ENCODE measurements at places on chromosomes 3 and 15.
A peak's percentile ranks its signal among the peaks of the same experiment; 100 is the strongest.

DNA sequence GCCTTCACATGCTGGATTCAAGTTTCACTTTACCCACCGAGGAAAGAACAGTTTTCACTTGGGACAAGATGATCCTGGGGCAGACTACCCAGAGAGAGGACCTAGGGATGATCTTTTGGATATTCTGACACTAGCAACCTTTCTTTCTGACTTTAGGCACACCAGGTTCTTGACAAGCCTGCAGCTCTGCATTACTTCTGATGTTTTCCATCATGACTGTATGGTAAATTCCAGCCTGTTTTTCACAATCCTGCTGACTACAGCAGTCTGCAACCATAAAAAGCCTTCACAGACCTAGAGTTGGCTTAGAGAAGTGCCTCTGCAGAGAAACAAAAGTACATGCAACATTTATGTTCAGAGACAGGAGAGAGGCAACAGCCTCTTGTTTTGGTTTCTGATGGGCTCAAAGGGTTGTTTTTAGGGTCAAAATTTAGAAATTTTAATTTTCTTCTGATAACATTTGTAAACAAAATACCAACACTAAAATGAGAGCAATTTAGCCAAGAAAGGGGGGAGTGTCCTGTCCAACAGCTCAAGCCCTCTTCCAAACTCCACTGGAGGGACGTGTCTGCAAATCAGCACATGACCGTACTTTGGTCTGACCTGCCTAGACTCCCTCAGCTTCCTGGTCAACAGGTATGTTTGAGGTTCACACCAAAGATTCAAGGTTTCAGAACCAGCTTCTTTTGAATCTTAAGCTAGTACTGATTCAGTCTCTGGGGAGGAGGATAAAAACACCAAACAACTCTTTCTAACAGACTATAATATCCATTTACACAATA is 799 bp downstream of the ABI3BP start:
- DNase-seq, result peak; percentile 77

- no peak for DNase-seq
Measured at GRCh38 chr3:110413266-110413665, 658.4 kb upstream of the NECTIN3 start.

GRCh38 chr15:64423970-64424369 is 36.3 kb downstream of the TRIP4 start:
- no peak for DNase-seq

GRCh38 chr15:70870051-70870450 is 16.1 kb upstream of the LARP6 start:
- DNase-seq, result peak; percentile 83

DNA sequence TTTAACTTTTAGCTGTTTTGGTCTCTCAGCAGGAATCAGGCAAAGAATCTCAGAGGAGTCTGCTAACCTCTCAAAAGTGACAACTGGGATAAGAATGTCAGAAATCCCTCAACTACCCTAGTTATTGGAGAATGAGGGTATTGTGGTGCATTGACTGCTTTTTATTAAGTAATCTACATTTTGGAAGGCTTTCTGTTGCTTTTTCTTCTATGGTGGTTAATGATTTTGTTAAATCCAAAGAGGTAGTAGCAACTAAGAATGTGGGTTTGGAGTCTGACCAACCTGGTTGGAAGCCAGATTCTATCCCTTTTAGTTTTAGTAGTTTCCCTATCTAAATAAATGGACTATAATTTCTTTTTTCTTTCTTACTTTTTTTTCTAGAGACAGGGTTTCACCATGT is 94.7 kb upstream of the RNF7 start:
- peak; percentile 18 for DNase-seq

GRCh38 chr3:153980252-153980590 is 141.0 kb upstream of the ARHGEF26 start:
- DNase-seq, result no peak

DNA sequence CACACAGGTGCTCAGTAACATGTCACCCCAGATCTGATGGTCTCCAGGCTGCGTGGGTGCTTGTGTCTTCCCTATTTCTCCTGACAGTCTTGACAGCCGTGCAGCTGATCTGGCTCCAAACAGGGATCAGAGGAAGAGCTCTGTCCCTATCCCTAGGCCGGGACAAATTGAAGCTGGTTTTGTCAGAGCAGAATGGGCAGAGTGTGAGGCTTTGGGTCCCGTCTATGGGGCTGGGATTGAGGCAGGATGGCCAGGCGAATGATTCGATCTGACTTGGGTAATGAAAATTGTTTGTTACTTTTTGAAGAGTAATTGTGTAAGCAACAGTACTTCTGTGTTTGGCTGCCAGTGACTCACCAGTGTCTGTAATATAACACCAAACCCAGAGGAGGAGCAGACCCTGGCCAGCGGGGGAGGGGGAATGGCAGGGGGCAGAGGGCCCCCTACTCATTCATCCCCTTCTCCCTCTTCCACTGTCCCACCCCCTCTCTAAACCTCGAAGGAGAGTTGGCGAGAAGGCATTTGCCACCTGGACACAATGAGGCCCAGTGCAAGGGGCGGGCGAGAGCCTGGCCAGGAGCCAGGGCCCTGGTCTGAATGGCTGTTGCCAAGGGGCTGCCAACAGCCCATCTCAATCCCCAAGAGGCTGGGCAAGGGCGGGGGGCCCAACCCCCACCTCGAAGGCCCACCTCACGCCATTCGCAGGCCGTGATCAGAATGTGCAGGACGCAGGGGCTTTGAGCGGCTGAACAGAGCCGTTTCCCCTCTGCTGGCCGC is 4.9 kb upstream of the MAGEF1 start:
- DNase-seq, result peak; percentile 69

DNA sequence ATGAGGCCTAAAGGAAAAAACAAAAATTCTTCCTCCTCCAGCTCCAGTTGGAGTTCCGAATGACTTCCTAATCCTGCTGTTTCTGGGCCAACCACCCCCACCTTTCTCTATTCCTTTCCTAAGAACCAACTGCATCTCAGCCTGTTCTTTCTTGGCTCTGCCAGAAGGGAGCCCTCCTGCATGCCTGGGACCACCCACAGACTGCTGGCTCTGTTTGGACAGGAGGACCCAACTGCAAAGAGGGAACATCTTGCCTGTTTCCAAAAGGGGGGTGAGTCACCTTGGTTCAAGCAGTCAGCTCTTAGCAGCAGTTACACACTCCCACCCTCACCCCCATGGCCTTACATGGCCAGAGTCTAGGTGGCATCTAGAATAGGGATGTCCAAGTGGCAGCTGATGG is 116.0 kb upstream of the PRICKLE2 start:
- DNase-seq, result peak; percentile 82

GRCh38 chr15:74529921-74530320 is 11.1 kb upstream of the ARID3B start:
- peak; percentile 91 for DNase-seq

DNA sequence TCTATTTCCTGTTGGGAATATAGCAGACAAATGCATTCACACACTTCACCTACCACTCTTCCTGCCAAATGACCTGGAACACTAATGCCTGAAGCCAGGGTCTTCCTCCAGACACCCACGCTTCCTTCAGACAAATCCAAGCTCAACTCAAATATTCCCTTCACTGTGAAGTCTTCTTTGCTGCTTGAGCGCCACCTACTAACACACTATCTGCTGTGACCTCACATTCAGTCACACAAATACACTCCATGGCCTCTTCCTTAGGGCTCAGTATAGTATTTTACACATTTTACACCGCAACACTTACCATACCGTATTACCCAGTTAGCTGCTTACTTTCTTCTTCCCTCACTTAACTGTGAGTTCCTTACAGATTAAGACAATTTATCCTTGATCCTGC is 149.4 kb downstream of the SHOX2 start:
- DNase-seq, result no peak

DNA sequence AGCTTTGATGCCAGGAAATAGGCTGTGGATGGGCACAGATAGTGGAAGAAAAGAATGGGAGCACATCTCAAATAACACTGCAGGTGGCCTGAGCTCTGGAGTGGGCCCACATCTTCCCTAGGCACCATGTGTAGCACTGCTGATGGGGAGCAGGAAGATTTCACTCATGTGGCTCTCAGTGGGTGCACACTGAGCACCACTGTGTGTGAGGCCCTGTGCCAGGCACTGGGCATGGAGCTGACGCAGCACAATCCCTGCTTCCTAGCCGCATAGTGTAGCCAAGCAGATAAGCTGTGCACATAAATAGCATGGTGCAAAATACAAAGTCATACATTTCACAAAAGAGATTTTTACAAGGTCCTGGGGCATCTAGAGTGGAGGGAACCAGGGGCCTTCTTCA is 101.6 kb downstream of the MOBP start:
- no peak for DNase-seq

DNA sequence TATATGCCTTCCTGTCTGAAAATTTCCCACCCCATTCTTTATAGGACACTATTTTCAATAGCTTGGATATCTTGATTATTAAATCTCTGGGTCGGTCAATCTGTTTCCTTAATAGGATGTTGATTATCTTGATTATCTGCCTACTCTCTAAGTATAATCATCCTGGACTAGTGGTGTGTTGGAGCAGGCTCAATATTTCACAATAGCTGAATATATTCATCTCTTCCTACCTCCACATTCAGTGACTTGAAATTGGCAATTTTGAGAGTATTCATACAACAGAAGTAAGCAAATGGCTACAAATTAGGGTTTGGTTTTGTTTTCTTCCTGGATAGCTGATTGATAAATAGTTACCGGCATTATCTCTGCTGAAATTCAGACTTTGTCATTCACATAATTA is 1162.6 kb downstream of the ROBO1 start:
- peak; percentile 14 for DNase-seq

- DNase-seq, result no peak
Measured at GRCh38 chr15:56957812-56958406, 39.5 kb downstream of the TCF12 start.

DNA sequence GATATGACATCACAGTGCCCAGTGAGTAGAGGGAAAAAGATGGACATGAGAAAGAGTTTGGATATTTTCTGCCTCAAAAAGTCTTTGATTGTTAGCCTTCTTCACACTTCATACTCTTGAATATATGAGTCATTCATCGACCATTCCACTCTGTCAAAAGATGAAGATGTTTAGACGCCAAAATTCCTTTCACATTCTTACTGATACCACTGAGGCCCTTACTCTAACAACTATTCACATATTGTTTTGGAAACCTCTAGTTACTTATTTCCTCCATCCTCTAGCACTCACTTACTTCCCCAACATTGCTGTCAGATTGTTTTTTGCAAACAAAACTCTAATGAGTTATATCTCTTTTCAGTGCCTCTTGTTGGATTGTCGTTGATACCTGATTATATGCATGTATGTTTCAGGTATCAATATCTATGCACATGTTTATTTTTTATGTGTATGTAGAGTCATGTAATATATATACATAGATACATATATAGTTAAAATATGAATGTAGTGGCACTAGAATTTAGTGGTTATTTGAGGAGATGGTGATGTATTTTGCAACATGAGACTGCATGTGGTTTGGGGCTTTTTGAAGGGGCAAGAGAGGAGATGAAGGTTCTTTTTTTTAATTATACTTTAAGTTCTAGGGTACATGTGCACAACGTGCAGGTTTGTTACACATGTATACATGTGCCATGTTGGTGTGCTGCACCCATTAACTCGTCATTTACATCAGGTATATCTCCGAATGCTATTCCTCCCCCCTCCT is 40.0 kb upstream of the OR5H6 start:
- no peak for DNase-seq

DNA sequence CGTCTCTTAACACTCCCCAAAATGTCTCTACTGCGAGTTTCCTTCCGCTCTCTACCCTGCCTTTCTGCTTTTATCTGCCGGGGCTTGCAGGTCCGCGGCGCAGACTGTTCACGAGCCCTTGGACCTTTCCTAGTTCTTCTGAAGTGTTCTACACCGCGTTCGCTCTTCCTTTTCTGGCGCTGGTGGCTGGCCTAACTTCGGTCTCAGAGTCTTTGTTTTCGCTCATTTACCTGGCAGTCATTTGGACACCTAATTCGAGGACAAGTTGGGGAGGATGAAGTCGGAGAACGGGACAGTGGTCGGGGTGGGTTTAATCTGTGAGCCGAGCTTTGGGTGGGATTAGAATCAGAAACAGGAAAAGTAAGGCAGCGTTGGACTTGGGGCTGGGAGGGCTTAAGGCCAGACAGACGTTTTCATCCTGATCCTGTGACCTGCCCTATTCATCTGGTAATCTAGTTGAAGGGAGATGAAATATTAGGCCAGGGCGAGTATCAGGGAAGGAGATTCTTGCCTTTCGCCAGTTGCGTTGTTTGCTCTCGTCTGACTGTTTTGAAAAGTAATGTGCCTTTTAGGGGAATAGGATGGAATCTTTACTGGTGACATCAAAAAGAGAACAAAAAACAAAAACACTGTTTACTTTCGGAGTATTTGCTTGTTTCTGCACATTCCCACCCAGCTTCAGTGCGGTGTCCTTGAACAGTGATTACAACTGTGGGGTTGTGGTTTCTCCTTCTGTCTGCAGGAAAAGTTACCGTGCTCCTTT is 1.8 kb downstream of the DIPK2A start:
- peak; percentile 86 for DNase-seq

DNA sequence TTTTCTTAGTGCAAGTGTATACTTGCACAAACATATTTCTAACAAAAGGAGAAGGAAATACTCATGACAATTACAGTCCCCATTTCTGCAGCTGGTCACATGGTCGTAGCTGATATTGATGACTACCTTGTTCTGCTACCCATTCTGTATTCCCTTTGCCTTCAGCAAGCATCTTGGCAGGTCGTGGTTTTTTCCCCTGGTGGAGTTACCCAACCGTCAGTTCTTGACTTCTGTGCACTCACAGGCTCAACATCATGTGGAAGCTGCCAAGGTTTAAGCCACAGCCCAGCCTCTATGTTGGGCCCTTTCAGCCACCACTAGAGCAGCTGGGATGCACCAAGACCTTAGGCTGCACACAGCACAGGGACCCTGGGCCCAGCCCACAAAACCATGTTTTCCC is 56.1 kb downstream of the VGLL3 start:
- DNase-seq, result no peak

GRCh38 chr15:57537072-57537471 is 54.6 kb upstream of the MYZAP start:
- peak; percentile 83 for DNase-seq

DNA sequence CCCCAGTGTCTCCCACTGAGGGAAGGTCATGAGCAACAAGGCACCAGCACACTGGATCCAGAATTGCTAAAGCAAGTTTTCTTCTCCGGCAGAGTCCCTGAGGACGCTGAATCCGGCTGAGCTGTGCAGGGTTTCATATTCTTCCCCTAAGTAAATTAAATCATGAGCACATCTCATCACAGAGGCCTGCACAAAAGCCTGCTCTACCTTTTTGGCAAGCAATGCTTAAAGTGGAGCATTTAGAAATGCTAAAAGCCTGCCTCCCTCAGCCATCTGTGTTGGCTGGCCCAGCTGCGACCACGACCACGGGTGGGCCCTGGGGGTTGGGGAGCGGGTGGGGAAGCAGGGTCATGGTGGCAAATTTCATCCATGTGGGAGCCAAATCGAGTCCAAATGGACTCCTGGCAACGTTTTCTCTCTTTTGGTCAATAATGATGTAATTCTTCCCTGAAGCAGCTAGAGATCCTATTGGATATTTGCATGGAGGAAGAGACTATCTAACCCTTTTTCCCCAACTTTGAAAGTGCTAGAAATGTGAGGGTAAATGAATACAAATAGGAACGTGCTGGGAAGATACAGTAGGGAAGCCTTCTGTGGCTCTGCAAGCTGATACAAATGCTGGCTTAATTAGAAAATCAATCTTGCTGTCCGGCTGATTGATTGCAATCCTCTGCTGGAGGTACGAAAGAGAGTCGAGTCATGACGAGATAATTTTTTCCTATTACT is 532.8 kb upstream of the TBL1XR1 start:
- peak; percentile 94 for DNase-seq

Data from fibroblast of mammary gland (primary cell).